Mucosa of gallbladder (tissue), 1 donor: ENCODE measurements at places on chromosomes 4 and X.

GRCh38 chr4:158999166-158999682 lies 103.7 kb upstream of the RAPGEF2 start:
- no peak for DNase-seq

GRCh38 chr4:131388277-131388676 lies 1760.8 kb upstream of the PCDH10 start:
- DNase-seq, result no peak

DNA sequence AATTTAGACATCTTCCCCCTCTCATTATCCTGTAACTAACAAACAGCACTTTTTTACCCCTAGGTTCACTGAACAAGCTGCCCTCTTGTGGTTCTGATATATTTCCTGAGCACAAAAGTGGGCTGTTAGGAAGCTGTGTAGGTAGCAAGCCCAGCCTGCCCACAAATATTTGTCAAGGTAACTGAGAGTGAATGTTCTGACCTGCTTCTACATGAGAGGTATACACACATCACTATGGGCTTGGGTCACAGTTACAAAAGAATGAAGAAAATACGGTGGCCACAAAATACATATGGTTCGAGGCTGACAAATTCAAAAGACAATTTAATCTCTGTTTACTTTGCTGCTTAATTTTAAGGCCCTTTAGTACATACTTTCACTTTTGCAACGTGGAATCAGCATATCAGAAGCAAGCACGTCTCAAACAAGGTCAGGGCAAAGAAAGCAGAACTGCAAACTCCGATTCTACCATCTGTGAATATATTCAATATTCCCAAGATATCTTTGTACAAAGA lies 78.7 kb downstream of the RBM47 start:
- no peak for DNase-seq

DNA sequence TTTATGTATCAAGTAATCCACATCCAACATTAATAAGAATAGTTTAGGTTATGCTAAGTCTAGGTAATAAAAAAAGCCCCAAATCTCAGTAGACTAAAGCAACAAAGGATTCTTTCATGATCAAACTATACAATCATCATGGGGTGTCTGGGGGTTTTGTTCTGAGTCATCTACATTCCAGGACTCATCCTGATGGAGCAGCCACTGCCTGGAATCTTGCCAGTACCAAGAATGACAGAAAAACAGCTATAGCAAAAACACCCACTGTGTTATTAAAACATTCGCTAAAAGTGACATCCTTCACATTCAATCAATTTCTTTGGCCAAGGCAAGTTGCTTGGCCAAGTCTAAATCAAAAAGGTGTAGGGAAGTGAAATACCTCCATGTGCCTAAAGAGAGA lies 3.9 kb upstream of the ARHGEF38 start:
- DNase-seq, result no peak

DNA sequence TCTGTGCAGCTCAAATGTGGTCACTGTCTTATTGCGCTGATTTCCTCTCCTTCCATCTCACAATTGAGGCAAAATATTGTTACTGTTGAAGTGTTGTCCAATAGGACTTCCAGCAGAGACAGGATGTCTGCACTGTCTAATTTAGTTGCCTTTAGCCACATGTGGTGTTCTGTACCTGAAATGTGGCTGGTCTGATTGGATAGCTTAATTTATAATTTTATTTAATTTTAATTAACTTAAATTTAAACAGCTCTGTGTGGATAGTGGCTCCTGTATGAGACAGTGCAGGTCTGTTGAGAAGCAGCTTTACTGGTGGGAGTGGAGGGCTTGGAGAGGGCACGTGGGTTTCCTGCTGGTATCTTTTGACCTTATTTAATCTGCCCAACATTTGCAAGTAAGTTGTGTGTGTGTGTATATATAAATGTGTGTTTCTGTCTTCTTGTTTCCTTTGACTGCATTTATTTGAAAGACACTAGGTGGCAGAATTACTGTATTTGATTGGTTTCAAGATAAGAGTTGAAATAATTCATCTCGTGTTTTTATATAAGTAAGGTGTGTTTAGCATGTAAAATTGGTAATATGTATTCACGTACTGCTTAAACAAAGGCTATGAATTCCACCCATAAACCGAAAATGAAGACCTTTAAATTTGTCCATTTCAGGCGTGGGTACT lies 55.3 kb upstream of the MSANTD1 start:
- no peak for DNase-seq

- no peak for DNase-seq
Measured at GRCh38 chr4:38605181-38605752, 58.7 kb upstream of the KLF3 start.

GRCh38 chr4:87962398-87963146 lies 12.9 kb upstream of the SPP1 start:
- DNase-seq, result no peak

DNA sequence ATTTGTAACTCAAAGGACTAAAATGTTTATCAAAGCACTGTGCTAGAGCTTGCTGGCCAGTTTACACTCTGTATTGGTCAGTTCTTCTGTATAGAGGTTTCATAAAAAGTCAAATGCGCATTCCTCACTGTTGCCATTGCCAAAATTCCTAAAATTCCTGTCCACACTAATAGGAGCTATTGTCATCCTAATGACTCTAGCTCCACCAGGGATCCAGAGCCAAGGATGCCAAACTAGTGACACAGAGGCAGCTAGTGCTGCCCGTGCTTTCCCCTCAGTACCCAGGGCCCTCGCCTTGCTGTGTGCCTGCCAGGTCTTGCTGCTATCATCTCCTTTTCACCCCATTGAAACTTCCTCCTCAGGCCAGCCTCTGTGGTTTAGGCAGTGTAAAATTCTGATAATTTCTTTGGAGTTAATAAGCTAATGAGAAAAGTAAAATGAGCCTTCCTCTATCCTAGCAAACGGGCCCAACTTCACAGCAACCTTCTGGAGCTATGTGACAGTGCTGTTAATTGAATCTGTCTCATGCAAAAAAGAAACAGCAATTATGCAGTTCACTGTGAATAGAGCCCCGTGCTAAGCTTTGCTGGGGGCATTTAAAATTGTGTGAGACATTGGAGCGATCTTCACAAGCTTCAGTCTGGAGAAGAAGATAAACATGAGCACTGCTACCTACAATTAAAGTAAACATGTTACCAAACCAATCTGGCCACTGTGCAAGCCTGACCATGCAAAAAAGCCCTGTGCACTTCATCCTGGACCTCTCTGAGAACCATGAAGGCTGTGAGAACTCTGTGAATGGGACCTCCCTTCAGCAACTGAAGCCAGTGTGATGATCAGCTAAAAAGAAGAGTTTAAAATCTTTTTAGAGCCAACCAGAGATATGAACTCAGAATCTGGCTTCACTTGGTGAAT lies 43.1 kb upstream of the FGF2 start:
- peak; percentile 26 for DNase-seq
